ENCODE measurements at places on chromosomes 6 and 20. TPM values are rescaled to one million over a fixed set of nuclear protein-coding genes. Genes with fewer than 3 reads are reported as not detected.
A peak's percentile ranks its signal among the peaks of the same experiment; 100 is the strongest.

The COL21A1 gene
- not detected for total RNA-seq

The COX4I2 gene
- total RNA-seq, result not detected

The FAM184A gene
- total RNA-seq, result not detected

DNA sequence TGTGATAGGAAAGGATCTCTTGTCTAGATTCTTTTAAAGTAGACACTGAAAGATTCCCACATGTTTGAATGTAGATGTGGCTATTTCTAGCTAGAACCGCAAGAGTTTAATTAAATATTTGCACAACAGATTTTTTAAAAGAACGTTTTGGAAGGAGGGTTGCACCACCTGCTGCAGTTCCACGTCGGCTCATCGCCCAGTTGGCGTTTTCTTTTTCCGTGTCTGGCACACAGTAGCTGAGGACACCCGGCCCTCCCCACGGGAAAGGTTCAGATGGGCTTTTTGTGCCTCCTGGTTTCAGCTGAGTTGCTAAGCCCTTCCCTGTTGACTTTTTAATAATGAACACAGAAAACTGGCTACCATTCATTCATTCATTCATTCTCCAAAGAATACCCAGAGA lies 41.8 kb upstream of the DOK5 start:
- H3K4me3 ChIP-seq, result no peak overlapping the region
- no peaks in the 10 kb centered on the region for H3K4me1 ChIP-seq
- no peak for DNase-seq
- H3K36me3 ChIP-seq, result no peaks in the 10 kb centered on the region
- H3K27me3 ChIP-seq, result no peaks in the 10 kb centered on the region
- H3K27ac ChIP-seq, result no peak overlapping the region

DNA sequence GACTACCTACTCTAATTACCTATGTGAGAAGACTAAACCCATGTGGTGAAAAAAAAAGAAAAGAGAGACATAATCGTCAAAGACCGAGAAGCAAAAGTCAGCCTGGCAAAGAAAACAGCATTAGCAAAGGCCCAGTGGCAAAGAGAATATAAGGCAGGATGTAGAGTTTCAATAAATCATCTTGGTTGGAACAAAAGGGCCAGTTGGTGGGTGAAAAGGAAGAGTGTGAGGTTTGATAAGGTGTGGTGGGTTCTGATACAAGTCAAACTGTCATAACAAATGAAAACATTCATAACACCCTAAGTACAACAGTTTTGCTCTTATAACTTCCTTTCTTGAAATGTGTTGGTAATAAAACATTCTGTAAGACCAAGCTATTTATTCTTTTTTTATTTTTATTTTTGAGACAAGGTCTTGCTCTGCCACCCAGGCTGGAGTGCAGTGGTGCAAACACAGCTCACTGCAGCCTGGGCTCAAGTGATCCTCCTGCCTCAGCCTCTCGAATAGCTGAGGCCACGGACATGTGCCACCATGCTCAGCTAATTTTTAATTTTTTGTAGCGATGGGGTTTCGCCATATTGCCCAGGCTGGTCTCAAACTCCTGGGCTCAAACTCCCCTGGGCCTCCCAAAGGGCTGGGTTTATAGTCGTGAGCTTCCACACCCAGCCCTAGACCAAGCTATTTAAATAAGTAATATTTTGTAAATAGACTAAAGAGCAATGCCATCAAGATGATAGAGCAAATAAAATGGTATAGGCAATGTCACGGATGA lies 18.9 kb upstream of the GTF3C6 start:
- H3K27me3 ChIP-seq, result no peaks in the 10 kb centered on the region
- no peak overlapping the region for H3K27ac ChIP-seq
- no peak overlapping the region for H3K4me3 ChIP-seq
- H3K4me1 ChIP-seq, result no peaks in the 10 kb centered on the region
- H3K36me3 ChIP-seq, result no peaks in the 10 kb centered on the region

- peak; percentile 63 for DNase-seq
- H3K27ac ChIP-seq, result no peak overlapping the region
- no peaks in the 10 kb centered on the region for H3K36me3 ChIP-seq
- H3K4me3 ChIP-seq, result no peak overlapping the region
Measured at GRCh38 chr6:20056350-20056992, 155.8 kb downstream of the MBOAT1 start.

- H3K4me1 ChIP-seq, result no peaks in the 10 kb centered on the region
- H3K27ac ChIP-seq, result peak overlapping the region; percentile 1
- DNase-seq, result no peak
- H3K4me3 ChIP-seq, result peak overlapping the region; percentile 67
Measured at GRCh38 chr6:10413850-10414738, 780 bp downstream of the TFAP2A start.

All from IMR-90 (cell line).